Purkinje cell (primary cell): ENCODE measurements at places on chromosomes 2 and 18. TPM values are rescaled to one million over a fixed set of nuclear protein-coding genes. Genes with fewer than 3 reads are reported as not detected.

Gene SEC11C
- polyA plus RNA-seq, result 554 and 577 TPM in 2 replicates

Gene CCDC178
- not detected in 2 replicates for polyA plus RNA-seq

Gene HOXD13
- not detected in 2 replicates for polyA plus RNA-seq

Gene ELP2
- 72.5 and 84.5 TPM in 2 replicates for polyA plus RNA-seq

Gene KCNK3
- polyA plus RNA-seq, result 0.16 and 0.39 TPM in 2 replicates

Gene NT5C1B
- polyA plus RNA-seq, result not detected in 2 replicates

Gene MAPK4
- polyA plus RNA-seq, result 4.3 and 5.9 TPM in 2 replicates

Gene POTEI
- 0.67 TPM in 1 of 2 replicates, not detected in the other for polyA plus RNA-seq

Gene CCDC85A
- polyA plus RNA-seq, result 0.19 and 0.21 TPM in 2 replicates

Gene REEP1
- polyA plus RNA-seq, result 144 and 206 TPM in 2 replicates

Gene IDH1
- polyA plus RNA-seq, result 17.7 and 20.6 TPM in 2 replicates

Gene RTP5
- polyA plus RNA-seq, result not detected in 2 replicates

Gene ANKRD53
- polyA plus RNA-seq, result not detected in 2 replicates

Gene LHCGR
- not detected in 2 replicates for polyA plus RNA-seq

Gene CFLAR
- polyA plus RNA-seq, result 4.5 and 4.9 TPM in 2 replicates

Gene XDH
- not detected in 2 replicates for polyA plus RNA-seq

Gene CYS1
- polyA plus RNA-seq, result 0.22 and 1.0 TPM in 2 replicates

Gene RAB6D
- polyA plus RNA-seq, result 0.24 and 1.7 TPM in 2 replicates

Gene LRRC30
- not detected in 2 replicates for polyA plus RNA-seq

Gene NOSTRIN
- 1.6 and 7.5 TPM in 2 replicates for polyA plus RNA-seq

Gene FOXI3
- polyA plus RNA-seq, result not detected in 2 replicates

Gene CYP26B1
- polyA plus RNA-seq, result 1.1 and 2.8 TPM in 2 replicates

Gene TANC1
- polyA plus RNA-seq, result 93.5 and 118 TPM in 2 replicates

Gene TCF23
- not detected in 2 replicates for polyA plus RNA-seq

Gene GPR75
- polyA plus RNA-seq, result 1.1 and 1.5 TPM in 2 replicates

Gene SH3BP4
- 0.10 and 0.50 TPM in 2 replicates for polyA plus RNA-seq
